ENCODE measurements at places on chromosomes 7 and 10. TPM values are rescaled to one million over a fixed set of nuclear protein-coding genes. Genes with fewer than 3 reads are reported as not detected.
A peak's percentile ranks its signal among the peaks of the same experiment; 100 is the strongest.

SPDYE11 gene
- polyA plus RNA-seq, result not detected

ANLN gene
- polyA plus RNA-seq, result 17.1 TPM

CRHR2 gene
- polyA plus RNA-seq, result not detected

TAS2R41 gene
- polyA plus RNA-seq, result not detected

NME8 gene
- not detected for polyA plus RNA-seq

PRKCQ gene
- polyA plus RNA-seq, result 0.18 TPM

SSC4D gene
- 2.0 TPM for polyA plus RNA-seq

CYP2C8 gene
- 0.02 TPM for polyA plus RNA-seq

OR2A1 gene
- polyA plus RNA-seq, result not detected

OPALIN gene
- polyA plus RNA-seq, result not detected

DNA sequence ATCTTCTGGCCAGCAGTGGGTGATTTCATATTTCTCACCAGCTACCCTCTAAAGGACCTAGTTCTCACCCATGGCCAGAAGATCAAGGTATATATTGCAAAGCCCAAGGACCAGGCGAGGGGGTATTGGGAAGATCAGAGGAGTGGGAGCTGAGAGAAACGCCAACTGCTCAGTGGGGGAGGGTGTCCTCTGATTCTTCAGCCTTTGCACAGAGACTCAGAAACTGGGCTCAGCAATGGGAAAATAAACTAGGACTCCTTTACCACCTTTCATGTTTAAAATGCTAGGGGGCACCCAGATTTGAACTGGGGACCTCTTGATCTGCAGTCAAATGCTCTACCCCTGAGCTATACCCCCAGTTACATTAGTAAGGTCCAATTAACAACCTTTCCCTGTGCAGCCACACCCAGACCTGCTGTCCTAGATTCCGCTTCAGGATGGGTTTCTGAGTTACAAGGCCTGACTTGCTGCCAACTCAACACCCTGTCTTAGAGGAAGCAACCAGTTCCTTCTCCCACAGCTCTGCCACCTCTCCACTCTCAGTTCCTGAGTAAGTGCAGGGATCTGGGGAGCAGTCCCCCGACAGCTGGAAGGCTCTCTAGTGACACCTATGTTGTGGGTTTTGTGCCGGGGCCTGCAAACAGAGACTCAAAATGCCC, 93.5 kb downstream of the ZNF783 start:
- H3K4me3 ChIP-seq, result no peak overlapping the region
- no peaks in the 10 kb centered on the region for H3K27me3 ChIP-seq
- H3K4me1 ChIP-seq, result no peaks in the 10 kb centered on the region
- no peak overlapping the region for H3K27ac ChIP-seq
- no peaks in the 10 kb centered on the region for H3K36me3 ChIP-seq

DNA sequence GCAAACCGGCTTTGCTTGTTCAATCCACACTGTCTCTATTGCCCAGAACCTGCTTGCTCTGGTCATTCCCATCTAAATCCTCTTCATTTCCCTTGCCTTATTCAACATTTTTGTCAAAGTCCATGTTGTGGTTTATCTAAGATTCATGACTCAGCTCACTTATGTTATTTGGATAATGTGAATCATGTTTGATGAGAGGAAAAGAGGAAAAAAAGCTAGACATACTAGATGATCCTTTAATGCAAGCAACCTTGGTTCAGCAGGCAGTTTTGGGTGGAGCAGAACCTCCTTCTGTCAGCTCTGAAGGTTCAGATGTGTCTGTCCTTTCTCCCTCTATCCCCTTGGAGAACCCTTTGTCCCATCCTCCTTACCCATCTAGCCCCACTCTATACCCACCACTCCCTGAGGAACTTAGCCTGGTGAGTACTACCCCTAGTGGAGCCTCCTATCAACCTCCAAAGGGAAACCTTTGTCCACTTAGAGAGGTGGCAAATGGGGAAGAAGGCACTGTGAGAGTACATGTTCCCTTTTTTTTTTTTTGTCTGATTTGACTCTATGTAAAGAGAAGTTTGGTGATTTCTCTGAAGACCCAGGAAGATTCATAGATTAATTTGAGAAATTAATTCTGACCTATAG, 2.1 kb upstream of the SAMD9L start:
- no peak for DNase-seq
- peak overlapping the region; percentile 59 for H3K27ac ChIP-seq
- no peaks in the 10 kb centered on the region for H3K27me3 ChIP-seq
- peaks cover 2% of the 10 kb centered on the region for H3K36me3 ChIP-seq

GRCh38 chr7:148403466-148403993, 187.0 kb upstream of the C7orf33 start:
- no peaks in the 10 kb centered on the region for H3K27me3 ChIP-seq
- H3K36me3 ChIP-seq, result no peaks in the 10 kb centered on the region
- no peak for DNase-seq

DNA sequence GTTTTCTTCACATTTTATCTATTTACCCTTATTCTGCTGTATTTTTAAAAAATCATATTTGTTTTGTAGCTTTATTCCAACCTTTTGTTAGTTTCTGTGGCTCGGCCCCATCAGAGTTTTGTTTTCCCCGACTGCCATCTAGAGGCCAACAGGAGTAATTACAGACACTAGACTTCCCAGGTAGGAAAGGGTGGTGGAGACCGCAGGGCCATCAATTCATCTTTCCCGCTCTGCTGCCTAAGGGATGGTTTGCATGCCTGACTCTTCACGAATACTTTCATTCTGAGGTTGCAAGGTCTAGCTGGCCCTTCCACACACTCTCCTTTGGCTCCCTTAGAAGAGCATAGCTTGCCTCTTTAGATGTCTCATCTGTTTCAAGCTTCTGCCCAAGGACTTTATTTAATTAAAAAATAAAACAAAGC, 38.3 kb downstream of the LYZL2 start:
- no peak overlapping the region for H3K27ac ChIP-seq
- H3K4me1 ChIP-seq, result no peaks in the 10 kb centered on the region
- no peaks in the 10 kb centered on the region for H3K36me3 ChIP-seq
- H3K4me3 ChIP-seq, result no peak overlapping the region

- peaks cover 24% of the 10 kb centered on the region for H3K4me1 ChIP-seq
- H3K27ac ChIP-seq, result peak within 1 kb of the TSS; percentile 50
- peaks cover 42% of the 10 kb centered on the region for H3K36me3 ChIP-seq
- DNase-seq, result peak; percentile 87
- peak within 1 kb of the TSS; percentile 73 for H3K4me3 ChIP-seq
Measured at GRCh38 chr7:727104-727805, at the start of gene PRKAR1B. PRKAR1B (minus strand) TSS chr7:727281; CDS start chr7:711505, 15,776 bp downstream.

DNA sequence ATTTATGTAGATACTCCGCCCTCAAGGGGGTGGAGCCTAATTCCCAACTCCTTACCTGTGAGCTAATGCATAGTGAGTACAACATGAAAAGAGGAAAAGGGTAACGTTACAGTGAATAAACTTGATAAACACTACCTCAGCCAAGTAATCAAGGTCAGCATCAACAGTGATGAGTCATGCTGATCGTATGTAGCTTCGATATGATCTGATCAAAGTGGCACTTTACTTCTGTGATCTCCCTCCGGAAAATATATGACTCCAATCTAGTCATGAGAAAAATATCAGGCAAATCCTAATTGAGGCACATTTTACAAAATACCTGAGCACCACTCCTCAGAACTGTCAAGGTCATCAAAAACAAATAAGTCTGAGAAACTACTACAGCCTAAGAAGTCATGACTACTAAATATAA, 70.4 kb downstream of the VTI1A start:
- H3K27me3 ChIP-seq, result no peaks in the 10 kb centered on the region
- no peaks in the 10 kb centered on the region for H3K4me1 ChIP-seq
- H3K36me3 ChIP-seq, result no peaks in the 10 kb centered on the region
- no peak overlapping the region for H3K27ac ChIP-seq
- DNase-seq, result no peak

- no peaks in the 10 kb centered on the region for H3K36me3 ChIP-seq
- no peak overlapping the region for H3K27ac ChIP-seq
- no peak overlapping the region for H3K4me3 ChIP-seq
- DNase-seq, result no peak
- peaks cover 21% of the 10 kb centered on the region for H3K27me3 ChIP-seq
- peaks cover 4% of the 10 kb centered on the region for H3K4me1 ChIP-seq
Measured at GRCh38 chr7:143227806-143228205, 6.0 kb downstream of the TAS2R40 start.

- H3K27me3 ChIP-seq, result no peaks in the 10 kb centered on the region
- peak overlapping the region; percentile 92 for H3K27ac ChIP-seq
- no peak overlapping the region for H3K4me3 ChIP-seq
Measured at GRCh38 chr10:60313589-60313952, 76.1 kb downstream of the ANK3 start.

DNA sequence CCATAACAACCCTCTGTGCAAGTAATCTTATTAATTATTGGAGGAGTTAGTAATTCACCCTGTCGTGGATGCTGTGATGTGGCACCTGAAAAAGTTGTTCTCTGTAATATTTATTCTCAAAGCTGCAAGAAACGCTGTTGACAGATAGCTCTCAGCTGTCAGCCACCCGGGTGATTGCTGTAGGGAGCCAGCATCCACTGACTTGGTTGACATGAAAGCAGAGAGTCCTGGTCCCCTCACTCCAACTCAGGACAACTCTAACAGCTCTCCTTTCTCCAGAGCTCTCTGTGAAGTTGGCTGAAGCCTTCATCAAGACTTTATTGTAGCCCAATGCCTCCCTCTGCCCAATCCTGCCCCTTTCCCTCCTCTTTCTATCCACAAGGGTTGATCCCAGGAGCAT, 98.0 kb downstream of the FAM107B start:
- H3K27ac ChIP-seq, result no peak overlapping the region
- H3K4me3 ChIP-seq, result no peak overlapping the region
- H3K4me1 ChIP-seq, result no peaks in the 10 kb centered on the region

- H3K27me3 ChIP-seq, result no peaks in the 10 kb centered on the region
- no peaks in the 10 kb centered on the region for H3K36me3 ChIP-seq
- no peak overlapping the region for H3K4me3 ChIP-seq
- no peaks in the 10 kb centered on the region for H3K4me1 ChIP-seq
- no peak for DNase-seq
Measured at GRCh38 chr10:69056129-69056528, 31.8 kb upstream of the SRGN start.

DNA sequence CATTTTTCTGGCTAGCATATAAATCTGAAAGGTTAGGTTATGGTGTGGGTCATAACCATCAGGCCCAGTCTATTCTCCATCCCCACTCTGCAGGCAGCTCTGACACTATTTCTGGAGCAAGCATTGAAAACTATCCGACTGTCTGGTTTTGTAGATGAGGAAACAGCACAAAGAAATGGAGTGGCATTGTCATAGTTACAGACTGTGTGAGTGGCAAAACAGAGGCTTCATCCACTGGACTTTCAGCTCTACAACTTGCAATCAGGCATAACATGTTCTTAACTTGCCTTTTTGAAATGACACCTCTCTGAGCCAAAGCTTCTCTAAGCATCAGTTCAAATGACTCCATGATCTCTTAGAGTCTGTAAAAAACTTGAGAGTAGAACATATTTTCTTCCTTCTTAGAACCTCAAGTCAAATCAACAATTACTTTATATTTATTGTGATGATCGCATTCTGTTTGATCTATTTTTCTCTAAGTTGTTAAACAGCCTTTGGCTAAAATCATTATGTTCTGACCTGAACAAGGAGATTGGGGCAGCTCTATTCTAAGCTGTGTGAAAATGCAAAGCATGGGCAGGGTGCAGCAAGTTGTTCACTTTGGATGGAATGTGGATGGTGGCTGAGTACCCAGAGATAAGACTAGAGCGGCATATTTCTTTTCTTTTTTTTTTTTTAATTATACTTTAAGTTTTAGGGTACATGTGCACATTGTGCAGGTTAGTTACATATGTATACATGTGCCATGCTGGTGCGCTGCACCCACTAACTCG, 68.5 kb downstream of the LRRC4 start:
- H3K27ac ChIP-seq, result no peak overlapping the region
- H3K4me1 ChIP-seq, result peaks cover 4% of the 10 kb centered on the region
- no peak overlapping the region for H3K4me3 ChIP-seq
- H3K36me3 ChIP-seq, result peaks cover 19% of the 10 kb centered on the region
- DNase-seq, result no peak
- H3K27me3 ChIP-seq, result no peaks in the 10 kb centered on the region

GRCh38 chr10:34689053-34689452, 126.0 kb downstream of the PARD3 start:
- H3K27ac ChIP-seq, result 0 out of 2 replicates have a peak overlapping the region, but pooled peaks have one; percentile 4
- H3K27me3 ChIP-seq, result no peaks in the 10 kb centered on the region
- no peak overlapping the region for H3K4me3 ChIP-seq
- no peak for DNase-seq
- H3K4me1 ChIP-seq, result peaks cover 7% of the 10 kb centered on the region

GRCh38 chr10:69896606-69897231, 95.0 kb downstream of the COL13A1 start:
- H3K4me3 ChIP-seq, result no peak overlapping the region
- H3K36me3 ChIP-seq, result no peaks in the 10 kb centered on the region
- no peak overlapping the region for H3K27ac ChIP-seq
- H3K4me1 ChIP-seq, result peaks cover 25% of the 10 kb centered on the region

DNA sequence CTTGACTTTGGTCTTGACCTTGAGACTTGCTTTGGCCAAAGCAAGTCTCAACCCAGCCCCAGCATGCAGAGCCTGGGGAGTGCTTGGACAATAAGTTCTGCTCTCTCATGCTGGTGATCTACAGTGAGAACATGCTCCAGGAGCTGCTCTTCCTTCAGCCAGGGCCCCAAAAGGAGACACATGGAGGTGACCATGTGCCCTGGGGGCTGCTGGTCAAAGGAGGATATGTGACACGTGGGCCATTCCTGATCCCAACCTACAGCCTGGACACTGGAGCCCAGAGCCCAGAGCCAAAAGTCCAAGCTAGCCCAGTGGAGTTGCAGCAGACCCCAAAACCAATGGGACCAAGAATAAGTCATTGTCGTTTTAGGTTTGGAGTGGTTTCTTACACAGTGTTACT, 78.2 kb upstream of the CHST15 start:
- no peak overlapping the region for H3K4me3 ChIP-seq
- H3K27ac ChIP-seq, result no peak overlapping the region
- no peak for DNase-seq
- no peaks in the 10 kb centered on the region for H3K4me1 ChIP-seq
- no peaks in the 10 kb centered on the region for H3K36me3 ChIP-seq
- no peaks in the 10 kb centered on the region for H3K27me3 ChIP-seq

GRCh38 chr10:130052193-130052592, 58.4 kb downstream of the C10orf143 start:
- H3K27me3 ChIP-seq, result no peaks in the 10 kb centered on the region
- no peak for DNase-seq

DNA sequence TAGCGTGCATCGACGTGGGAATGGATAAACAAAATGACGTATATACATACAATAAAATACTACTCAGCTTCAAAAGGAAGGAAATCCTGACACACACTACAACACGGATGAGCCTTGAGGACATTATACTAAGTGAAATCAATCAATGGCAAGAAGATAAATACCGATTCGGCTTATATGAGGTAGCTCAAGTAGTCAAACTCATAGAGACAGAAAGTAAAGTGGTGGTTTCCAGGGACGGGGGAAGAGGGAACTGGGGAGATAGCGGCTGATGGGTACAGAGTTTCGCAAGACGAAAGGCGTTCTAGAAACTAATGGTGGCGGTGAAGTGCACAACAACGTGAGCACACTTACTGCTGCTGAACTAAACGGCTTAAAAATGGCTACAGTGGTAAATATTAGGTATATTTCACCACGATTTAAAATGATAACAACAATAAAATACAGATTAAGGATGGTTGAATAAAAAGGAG, 516.7 kb downstream of the PARD3 start:
- no peak overlapping the region for H3K4me3 ChIP-seq
- DNase-seq, result no peak
- H3K27me3 ChIP-seq, result no peaks in the 10 kb centered on the region
- peak overlapping the region; percentile 89 for H3K27ac ChIP-seq
- H3K36me3 ChIP-seq, result no peaks in the 10 kb centered on the region
